D341Med (cell line): ENCODE measurements at places on chromosomes 16 and 17.
A peak's percentile ranks its signal among the peaks of the same experiment; 100 is the strongest.

GRCh38 chr17:74573169-74573568, 5.9 kb upstream of the CD300H start:
- no peak for DNase-seq

DNA sequence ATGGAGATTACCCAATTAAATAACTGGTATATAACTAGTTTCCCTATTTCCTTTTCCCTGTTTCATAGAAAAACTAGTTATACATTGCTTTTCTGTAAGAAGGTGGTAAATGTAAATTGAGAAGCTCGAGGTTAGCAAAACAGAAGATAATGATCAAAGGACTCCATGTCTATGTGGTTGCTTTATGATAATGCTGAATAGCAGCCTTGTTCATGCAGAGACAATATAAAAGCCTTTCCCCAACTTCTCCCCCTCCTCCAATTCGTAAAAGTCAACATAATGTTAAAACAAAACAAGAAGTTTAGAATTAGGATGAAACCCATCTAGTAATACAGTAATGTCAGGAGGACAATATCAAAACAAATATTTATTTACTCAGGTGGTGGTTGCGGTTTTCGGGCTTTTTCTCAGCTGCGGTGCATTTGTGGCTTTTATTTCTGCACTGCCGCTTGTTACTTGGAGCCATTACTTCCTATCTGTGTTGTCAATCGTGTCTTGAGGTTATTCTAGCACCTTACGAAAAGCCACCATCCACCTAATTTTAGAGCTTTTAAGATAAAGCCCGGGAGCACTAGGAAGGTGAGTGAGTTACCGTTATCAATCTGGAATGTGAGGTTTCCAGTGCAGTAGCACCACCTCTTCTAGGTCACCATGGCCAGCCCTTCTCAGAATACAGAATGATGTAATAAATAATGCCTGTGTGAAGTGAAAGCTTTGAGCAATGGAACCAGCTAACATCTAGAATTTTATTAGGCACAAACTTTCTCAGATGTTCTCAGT, 297.5 kb downstream of the CDH13 start:
- DNase-seq, result no peak

- peak; percentile 39 for DNase-seq
These were observed 31.6 kb downstream of the AATF start for GRCh38 chr17:36980280-36980761.

GRCh38 chr17:67707442-67707841, 10.3 kb upstream of the NOL11 start:
- DNase-seq, result no peak

DNA sequence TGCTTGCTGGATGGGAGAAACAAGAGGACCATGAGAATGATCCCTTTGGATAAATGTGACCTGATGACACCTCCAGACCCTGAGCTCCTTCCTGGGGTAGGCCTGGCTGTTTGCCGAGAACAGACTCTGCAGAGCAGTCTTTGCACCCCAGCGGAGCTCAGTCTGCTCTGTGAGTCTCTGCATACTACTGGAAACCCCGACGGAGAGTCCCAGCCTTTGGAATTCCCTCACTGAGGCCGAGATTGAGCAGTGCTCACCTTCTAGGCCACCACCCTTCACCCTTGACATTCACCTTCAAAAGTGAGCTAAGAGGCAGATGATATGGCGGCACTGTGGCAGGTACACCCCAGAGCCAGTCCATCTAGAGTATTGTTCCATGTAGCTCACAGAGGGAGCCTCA, 172.2 kb upstream of the CDH13 start:
- no peak for DNase-seq

DNA sequence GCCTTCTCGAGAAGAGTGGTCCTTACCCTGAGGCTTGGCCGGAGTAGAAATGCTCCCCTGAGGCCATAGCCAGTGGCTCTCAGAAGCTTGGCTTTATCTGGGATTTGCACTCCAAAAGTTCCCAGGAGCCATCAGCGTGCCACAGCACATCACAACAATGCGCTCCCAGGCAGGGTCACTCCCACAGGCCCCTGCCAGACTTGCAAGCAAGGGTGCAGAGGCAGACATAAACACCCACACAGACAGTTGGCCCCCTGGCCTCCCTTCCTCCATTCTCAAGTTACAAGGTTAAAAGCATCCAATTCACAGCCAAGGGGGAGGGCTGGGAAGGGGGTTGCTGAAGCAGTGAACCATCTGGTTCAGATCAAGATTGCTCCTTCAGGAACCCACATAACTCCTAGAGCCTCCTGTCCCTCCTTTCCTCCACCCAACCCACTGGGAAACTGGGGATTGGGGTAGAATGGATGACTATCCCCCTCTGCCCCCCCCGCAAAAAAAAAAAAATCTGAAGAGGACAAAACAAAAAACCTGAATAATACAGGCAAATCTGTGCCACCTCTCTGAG, 1.8 kb downstream of the ST3GAL2 start:
- DNase-seq, result peak; percentile 78

DNA sequence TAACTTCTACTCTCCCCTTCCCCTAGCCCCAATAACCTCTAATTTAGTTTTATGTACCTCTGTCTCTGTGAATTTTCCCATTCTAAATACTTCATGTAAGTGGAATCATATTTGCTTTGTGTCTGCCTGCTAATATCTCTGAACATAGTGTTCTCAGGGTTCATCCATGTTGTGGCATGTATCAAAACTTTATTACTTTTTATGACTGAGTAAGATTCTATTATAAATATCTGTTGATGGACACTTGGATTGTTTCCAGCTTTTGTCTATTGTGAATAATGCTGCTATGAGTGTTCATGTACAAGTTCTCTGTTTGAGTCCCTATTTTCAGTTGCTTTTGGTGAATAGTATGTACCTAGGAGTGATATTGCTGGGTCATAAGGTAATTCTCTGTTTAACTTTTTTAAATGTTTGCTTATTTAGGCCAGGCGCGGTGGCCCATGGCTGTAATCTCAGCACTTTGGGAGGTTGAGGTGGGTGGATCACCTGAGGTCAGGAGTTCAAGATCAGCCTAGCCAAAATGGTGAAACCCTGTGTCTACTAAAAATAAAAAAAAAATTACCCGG, 92.8 kb downstream of the CHD9 start:
- DNase-seq, result no peak

GRCh38 chr17:44177640-44178039, 7.1 kb downstream of the ASB16 start:
- DNase-seq, result no peak

- no peak for DNase-seq
These were observed 125.4 kb downstream of the MGAT5B start for GRCh38 chr17:76993651-76994050.

DNA sequence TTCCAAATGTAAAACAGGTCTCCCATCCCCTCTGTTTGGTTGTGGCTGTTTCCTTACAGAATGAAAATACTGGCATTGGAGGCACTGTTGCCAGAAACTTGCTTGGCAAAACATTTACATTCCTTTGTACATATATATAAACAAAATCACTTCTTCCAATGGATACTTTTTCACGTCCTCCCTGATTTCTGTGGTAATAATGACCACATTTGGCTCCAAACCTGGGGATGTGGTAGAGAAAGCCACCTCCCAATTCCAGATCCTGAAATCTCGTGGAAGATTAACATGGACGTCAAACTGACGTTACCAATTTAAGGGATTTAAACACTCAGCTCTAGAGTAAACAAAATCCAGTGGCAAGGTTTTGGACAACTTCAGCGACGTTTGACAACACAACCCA, 370.8 kb upstream of the ZFHX3 start:
- no peak for DNase-seq

- DNase-seq, result no peak
These were observed 98.0 kb downstream of the KPNA2 start for GRCh38 chr17:68133346-68134045.

- peak; percentile 87 for DNase-seq
These were observed 878 bp downstream of the HEXIM1 start for GRCh38 chr17:45149037-45149668.

- no peak for DNase-seq
These were observed 91.1 kb downstream of the SSH2 start for GRCh38 chr17:29838961-29839360.

GRCh38 chr17:55344514-55344997, 77.1 kb downstream of the MMD start:
- no peak for DNase-seq

DNA sequence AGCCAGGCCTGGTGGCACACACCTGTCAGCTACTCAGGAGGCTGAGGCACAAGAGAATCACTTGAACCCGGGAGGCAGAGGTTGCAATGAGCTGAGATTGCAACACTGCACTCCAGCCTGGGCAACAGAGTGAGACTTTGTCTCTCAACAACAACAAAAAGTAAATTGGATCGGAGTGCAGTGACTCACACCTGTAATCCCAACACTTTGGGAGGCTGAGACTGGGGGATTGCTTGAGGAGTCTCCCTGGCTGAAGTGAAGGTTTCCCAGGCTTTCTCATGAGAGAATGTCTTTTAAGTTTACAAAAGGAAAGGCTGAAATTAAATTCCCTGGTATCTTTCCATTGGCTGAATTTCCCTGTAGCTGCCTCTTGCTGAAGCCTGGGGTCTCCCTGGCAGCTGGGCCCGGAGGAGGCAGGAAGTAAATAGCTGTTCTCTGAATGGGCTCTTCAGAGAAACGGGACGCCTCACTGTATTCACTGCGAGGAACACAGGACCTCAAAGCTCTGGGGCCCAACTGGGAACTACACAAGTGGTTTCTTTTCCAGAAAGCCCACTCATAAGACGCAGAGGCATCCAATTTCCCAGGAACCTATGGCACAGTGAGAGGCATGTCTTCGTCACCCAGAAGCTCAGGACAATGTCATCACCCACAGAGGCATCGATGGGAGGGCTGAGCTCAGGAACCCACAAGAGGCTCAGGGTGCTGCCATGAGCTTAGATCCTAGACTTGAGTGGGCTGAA, 77.4 kb upstream of the SMURF2 start:
- DNase-seq, result no peak

- DNase-seq, result no peak
These were observed 31.3 kb upstream of the TAC4 start for GRCh38 chr17:49878931-49879904.

GRCh38 chr17:82596837-82597672, 51.2 kb downstream of the WDR45B start:
- no peak for DNase-seq

- DNase-seq, result no peak
These were observed 11.6 kb upstream of the GP1BA start for GRCh38 chr17:4920351-4921048.

DNA sequence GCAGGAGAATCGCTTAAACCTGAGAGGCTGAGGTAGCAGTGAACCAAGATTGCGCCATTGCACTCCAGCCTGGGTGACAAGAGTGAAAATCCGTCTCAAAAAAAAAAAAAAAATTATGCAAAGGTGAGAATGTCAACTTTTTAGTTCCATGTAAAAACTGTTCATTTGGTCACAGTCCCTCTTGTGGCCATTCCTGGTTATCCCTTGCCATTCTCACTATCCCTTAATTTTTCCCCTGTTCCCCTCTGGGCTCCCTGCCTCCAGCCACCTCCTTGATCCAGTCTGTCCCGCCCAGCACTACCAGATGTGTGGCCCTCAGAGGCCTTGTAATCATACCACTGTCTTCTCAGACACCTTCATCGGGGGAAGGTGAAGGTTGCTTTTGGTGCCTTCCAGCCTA, 23.4 kb downstream of the DCAF7 start:
- peak; percentile 73 for DNase-seq

DNA sequence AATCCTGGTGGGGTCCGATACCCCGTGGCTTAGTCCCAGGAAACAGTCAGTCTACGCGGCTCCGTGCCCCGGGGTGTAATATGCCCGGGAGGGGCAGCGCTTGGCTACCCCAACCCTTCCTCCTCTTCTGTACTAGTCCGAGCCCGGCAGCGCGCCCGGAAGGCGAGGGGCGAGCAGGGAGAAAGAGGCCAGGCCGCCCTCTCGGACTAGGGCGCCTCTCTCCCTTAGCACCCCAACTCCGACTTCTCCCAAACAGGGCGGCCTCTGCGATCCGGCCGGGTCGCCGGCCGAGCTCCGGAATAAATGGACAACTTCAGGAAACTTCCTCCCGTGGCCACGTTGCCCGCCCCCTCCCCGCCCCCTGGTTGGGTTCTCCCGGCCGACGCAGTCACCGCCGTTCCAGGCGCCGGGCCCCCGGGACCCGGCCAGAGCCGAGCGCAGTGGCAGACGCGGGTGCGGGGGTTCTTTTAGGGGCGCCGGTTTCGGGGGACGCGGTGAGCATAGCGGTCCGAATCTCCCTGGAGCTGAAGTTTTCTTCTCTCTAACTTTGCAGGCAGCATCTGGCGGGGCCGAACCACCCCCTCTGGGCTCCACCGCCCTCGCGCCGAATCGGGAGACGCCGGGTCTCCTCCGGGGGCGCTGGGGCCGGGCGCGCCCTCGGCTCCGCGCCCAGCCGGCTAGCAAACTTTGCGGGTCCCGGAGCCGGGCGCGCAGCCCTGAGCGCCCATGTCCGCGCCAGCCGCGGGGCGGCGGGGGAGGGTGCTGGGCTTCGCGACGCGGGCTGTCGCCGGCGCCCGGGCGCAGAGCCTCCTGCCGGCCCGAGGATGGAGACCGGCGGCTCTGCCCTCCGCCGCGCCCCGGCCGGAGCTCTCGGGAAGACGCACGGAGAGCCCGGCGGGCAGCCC, at the start of gene SDK2:
TSS of gene SDK2 (minus strand) at position 301 of the 905 bp plus-strand sequence. CDS start 357 bp downstream, outside the sequence.
- DNase-seq, result peak; percentile 82

- no peak for DNase-seq
These were observed 128.0 kb upstream of the CACNG5 start for GRCh38 chr17:66706851-66707450.

- DNase-seq, result no peak
These were observed 4.7 kb downstream of the LITAFD start for GRCh38 chr16:8886593-8887430.

GRCh38 chr16:89219365-89219764, 1.9 kb downstream of the ZNF778 start:
- DNase-seq, result no peak

- peak; percentile 68 for DNase-seq
These were observed 383.1 kb downstream of the KCNJ2 start for GRCh38 chr17:70552230-70552981.

GRCh38 chr17:16215965-16216316, 607 bp upstream of the NCOR1 start:
- DNase-seq, result no peak

GRCh38 chr17:17028059-17028877, 14.0 kb upstream of the MPRIP start:
- peak; percentile 75 for DNase-seq

GRCh38 chr16:67284699-67285646, 5.6 kb downstream of the PLEKHG4 start:
- peak; percentile 44 for DNase-seq

DNA sequence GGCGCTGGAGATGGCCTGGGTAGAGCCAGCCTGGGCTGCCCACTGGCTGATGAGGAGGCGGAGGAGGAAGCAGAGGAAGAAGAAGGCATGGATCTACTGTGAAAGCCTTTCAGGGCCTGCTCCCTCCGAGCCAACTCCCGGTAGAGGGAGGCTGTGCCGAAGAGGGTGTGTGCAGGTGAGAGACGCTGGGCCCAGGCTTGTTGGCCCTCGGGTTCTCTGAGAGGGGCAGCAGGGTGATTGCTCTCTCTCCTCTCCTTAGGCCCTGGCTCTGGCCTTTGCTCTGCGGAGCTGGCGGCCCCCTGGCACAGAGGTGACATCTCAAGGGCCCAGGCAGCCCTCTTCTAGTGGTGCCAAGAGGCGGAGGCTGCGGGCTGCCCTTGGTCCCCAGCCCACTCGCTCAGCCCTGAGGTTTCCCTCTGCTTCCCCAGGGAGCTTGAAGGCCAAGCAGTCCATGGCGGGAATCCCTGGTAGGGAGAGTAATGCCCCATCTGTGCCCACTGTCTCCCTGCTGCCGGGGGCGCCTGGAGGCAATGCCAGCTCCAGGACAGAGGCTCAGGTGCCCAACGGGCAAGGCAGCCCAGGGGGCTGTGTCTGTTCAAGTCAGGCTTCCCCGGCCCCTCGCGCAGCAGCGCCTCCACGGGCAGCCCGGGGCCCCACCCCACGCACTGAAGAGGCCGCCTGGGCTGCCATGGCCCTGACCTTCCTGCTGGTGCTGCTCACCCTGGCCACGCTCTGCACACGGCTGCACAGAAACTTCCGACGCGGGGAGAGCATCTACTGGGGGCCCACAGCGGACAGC, 3.6 kb downstream of the TP53I13 start:
- DNase-seq, result peak; percentile 39
